ENCODE measurements at places on chromosomes 6 and 20.

- DNase-seq: no peak
Observed at GRCh38 chr20:59044295-59044694, 1.7 kb upstream of the PRELID3B start.

DNA sequence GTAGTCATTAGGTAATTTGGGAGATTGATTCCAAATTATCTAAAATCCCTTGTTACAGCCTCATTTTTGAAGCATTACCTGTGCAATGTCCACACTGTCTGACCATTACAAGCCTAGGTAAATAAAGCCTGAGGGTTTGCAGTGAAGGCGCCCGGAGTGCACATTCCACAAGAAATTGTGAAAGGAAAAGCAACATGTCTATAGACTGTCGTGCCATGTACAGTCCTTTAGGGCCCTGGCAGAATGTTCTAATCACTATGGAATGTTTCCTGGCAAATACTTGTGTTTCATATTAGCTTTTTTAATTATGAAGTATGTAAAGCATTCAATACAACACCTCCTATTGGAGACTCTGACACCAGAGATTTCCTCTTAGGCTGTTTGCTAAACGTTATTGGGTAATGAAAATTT, 28.9 kb downstream of the PREP start:
- DNase-seq: no peak

GRCh38 chr6:116842459-116842858, 13.6 kb upstream of the GPRC6A start:
- DNase-seq: no peak

- peak; percentile 96 for DNase-seq
Observed at GRCh38 chr20:20780127-20780824, 67.8 kb upstream of the RALGAPA2 start.

DNA sequence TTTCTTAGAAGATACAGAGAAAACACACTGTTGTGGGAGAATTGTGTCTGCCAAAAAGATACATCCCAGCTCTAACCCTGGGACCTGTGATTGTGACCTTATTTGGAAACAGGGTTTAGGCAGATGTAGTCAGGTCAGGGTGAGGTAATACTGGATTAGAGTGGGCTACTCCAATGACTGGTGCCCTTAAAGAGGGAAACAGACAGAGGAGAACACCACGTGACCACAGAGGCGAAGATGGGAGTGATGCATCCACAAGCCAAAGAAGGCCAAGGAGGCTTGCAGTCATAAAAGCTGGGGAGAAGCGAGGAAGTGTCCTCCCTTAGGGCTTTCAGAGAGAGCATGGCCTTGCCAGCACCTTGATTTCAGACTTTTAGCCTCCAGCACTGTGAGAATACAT, 35.6 kb downstream of the SLC52A3 start:
- no peak for DNase-seq

All from psoas muscle (tissue), 8 donors.